Occipital lobe (tissue), 3 donors: ENCODE measurements at places on chromosomes 6 and 20. TPM values are rescaled to one million over a fixed set of nuclear protein-coding genes. Genes with fewer than 3 reads are reported as not detected.

GRCh38 chr6:168920289-168920688, 333.4 kb downstream of the THBS2 start:
- no peak for DNase-seq

DNA sequence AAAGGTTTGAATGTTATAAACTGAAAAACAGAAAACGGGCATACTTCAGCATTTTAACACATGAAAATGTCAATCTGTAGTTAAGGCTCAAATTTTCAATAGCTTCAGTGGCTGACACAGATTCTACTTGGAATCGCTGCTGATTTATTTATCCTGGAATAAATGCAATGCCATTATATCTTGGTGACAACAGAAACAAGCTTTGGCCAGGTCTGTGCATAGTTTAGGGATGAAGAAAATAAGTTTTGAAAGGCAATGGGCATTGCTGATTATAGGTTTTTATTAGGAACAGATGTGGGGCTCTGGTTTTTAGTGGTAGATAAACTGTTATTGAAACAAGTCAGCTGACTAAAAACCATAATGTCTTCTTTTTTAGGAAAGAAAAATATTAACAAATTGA, 96.8 kb upstream of the SOX4 start:
- no peak for DNase-seq

DNA sequence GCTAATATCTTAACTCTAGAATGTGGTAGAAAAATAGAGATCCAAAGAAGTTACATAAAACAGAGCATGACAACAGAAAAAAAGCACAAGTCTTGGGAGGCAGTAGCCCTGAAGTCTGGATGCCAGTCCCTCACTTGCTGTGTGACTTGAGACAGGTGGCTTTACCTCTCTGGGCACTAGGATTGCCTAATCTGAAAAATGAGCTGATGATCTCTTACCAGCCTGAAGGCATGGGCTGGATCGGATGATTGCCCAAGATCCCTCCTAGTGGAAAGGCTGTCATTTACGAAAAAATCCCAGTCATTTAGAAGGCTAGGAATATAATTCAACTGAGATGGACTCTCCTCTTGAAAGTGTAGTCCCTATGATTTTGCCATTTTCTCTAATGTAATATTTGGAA, 10.9 kb upstream of the GCM1 start:
- DNase-seq, result no peak

DNA sequence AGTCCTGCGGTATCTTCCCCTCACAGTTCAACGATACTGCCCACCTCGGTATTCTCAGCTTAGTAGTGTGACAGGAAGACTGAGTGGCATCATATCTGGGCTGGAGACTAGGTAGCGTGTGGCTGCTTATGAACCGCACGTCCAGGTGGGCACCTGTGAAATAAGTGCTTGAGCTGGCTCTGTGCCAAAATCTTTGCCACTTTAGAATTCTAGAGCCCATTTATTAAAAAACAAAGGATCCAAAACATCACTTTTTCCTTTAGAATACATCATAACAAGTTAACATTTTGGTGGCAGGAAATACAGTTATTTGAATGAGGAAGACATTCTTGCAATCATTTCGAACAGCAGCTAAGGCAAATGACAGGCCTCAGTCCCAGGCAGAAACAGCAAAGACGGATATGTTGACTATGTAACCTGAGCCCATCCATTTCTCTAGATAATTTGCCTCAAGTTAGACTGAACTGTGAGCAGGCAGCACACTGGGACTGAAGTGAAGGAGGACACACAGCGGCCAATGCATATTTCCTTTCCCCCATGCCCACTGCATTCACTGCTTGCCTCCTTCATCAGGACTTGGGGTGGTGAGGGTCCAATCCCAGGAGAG, 136.6 kb downstream of the GMDS start:
- DNase-seq, result no peak

Gene NKX2-2
- 0.31 TPM for total RNA-seq

Gene BYSL
- 14.0 TPM for total RNA-seq

DNA sequence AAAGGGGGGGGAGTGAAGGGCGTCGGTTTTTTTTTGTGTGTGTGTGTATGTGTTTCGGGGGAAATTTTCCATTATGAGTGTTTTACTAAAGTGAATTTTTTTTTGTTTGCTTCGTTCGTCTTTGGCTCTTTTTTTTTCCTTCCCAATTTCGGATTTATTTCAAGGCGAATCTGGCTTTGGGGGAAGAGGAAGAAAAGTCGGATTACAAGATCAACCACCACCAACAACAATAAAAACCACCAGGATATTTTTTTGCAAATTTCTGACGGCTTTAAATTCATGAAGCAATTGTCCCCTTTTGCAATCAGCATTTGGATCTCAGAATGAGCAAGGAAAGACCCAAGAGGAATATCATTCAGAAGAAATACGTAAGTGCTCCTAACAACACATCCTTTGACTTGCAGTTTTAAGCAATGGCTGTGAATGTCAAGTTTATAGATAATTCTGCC, 372 bp downstream of the JARID2 start:
- no peak for DNase-seq

DNA sequence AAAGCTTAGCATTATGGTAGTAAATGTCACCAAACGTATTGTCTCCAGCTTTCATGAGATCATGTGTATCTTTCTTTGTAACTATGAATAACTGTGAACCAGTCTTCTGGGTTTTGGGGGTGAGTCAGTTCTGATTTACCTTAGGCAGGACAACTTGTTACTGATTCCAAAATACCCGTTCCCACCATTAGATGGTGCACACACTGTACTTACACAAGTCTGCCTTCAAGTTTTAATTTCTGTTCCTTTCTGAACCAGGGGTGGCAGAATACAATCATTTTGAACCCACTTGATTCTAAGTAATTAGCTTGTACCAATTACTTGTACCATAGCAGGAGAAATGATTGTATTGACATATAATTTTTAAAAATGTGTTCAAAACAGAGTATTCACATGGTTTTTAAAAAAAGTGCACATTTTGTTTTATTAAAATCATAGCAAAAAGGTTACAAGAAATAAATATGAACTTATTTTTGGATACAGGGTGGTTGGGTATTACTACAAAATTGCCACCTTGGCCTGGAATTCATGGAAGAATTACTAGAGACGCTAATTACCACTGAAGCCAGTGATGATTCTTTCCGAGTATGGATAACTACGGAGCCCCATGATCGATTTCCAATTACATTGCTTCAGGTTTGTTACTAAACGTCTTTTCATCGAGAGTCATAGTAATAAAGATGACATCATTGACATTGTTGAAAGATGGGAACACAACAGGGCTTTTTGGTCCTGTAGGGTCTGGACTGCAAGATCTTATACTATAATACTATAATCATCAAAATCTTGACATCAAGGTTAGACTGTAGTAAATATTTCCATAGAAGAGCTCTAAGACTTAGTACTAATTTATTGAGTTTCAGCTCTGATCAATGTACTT, 75.2 kb upstream of the GLP1R start:
- no peak for DNase-seq

Gene BPI
- total RNA-seq, result not detected

GRCh38 chr6:95117236-95117635, 460.1 kb upstream of the MANEA start:
- DNase-seq, result no peak

Gene OPN5
- total RNA-seq, result not detected

DNA sequence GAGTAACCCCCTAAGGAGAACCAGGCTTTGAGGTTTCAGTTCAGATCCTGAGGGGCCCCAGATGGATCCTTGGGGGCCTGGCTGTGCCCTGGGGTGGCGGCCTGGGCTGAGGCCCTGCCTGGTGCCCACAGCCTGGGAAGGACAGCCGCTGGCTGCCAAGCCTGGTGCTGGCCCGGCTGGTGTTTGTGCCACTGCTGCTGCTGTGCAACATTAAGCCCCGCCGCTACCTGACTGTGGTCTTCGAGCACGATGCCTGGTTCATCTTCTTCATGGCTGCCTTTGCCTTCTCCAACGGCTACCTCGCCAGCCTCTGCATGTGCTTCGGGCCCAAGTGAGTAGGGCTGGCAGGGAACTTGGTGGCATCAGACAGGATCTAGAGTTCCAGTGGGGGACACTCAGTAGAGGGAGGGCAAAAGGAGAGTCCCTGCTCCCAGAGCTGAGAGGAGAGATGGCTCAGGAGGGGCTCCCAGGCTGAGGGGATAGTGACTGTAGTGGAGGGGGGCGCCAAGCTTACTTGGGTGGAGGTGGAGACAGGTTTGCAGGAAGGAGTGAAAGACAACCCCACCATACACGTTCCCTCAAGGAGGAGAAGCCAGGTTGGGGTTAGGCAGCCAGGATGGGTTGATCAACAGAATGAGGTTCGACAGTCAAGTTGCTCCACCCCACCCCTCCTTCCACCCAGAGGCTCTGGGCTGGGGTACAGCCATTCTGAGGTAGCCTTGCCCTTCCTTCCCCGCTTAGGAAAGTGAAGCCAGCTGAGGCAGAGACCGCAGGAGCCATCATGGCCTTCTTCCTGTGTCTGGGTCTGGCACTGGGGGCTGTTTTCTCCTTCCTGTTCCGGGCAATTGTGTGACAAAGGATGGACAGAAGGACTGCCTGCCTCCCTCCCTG, 9.5 kb downstream of the SLC29A1 start:
- DNase-seq, result no peak

Gene CGA
- not detected for total RNA-seq

- no peak for DNase-seq
These were observed 82.2 kb downstream of the COL19A1 start for GRCh38 chr6:69948479-69949114.

DNA sequence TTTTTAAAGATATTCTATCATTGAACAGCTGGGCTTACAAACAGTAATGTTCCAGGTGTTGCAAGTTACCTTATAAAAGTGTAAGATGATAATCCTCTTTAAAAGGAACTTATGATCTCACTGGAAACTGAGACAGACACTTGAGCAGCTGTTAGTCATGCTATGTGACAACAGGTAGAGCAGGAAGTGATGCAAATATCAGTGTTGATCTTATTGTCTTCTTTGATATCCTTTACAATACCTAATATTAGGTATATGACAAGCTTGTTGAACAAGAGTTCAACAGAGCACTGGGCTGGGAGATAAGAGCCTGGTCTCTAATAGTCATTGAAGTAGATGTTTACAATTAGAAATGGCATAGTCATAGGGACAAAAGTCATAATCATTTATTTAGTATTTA, 150.0 kb downstream of the UBE3D start:
- DNase-seq, result no peak

DNA sequence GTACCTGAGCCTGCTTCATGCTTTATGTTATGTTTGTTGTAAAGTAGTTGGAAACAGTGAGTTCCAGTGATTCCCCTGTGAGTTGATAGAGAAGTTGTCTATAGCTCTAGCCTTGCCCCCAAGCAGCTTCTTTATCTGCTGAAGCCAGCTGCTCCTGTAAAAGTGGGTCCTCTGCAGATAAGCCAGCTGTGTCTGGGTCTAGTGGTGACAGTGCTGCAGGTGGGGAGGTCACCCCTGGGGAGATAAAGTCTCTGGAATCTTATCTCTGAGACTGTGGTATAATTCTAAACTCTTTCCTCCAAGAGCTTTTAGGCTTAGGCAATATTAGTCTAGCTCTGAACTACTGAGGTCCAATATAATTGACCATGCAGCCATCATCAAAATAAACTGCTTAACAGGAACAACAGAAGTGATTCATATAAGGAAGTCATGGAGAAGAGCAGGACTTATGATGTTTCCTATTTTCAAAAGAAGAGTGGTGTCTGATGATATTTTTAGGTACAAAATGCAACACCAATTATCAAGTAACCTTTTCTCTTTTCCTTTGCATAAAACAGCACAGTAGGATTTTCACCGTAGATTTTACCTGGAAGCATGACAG, 44.2 kb upstream of the TMEM217 start:
- DNase-seq, result no peak

GRCh38 chr20:40016392-40016791, 672.6 kb downstream of the MAFB start:
- DNase-seq, result no peak

DNA sequence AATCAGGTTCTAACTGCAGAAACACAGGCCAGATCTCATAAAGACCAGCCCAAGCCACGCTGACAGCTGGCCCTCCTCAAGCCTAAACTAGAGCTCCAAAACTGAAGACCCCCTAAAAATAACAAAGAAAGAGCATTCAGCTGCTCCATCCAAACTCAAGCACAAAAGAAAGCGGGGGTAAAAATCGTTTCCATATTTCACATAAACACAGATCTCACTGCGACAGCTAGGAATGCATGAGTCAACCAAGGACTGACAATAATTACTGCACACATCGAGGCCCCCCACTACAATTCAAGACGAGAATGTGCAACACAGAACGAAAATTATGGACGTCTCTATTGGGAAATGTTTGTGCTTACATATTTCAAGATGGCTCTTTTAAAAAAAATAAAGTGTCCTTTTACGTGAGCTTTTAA, 31.1 kb downstream of the CNKSR3 start:
- no peak for DNase-seq

DNA sequence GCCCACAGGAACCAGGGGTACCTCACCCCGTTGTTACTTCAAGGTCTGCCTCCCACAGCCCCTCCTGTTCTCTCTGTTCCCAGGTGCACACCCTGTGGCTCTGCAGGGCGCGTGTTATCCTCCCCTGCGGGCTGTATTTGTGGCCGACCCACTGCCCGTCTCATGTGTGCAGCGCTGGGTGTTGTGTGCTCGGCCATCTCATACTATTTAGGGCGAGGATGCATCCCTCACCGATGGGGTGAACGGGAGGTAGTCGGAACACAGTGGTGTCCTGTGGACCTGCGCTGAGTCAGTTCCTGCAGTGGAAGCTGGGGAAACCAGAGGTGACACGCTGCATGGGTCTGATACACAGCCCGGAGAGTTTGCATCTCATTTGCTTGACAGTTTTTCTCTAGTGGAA, 94.5 kb upstream of the SULF2 start:
- DNase-seq, result no peak

- DNase-seq, result no peak
These were observed 2.2 kb downstream of the KCNG1 start for GRCh38 chr20:51020657-51021056.

GRCh38 chr6:80792151-80792550, 685.7 kb downstream of the BCKDHB start:
- no peak for DNase-seq

DNA sequence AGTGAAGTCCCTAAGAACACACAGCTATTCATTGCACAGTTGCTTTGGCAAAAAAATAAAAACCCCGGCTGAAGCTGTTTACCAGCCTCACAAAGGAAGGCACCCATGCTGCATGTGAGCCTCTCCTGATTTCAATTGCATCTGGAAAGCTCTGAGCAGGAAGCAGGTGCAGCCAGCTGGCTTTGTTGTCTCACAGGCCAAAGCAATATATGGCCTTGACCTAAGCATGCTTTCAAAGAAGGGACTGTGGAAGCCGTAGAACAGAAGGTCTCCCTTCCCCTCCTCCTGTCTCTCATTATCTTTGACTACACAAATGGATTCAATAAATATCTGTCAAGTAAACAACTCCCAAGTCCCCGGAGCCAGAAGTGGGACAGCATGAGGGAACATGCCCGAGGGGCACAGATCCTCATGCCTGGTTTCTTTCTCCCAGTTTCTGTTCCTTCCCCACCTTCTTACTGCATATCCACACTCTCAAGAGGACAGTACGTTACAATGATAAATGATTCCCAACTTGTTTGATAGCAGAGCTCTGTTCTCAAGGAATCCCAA, 57.2 kb upstream of the PCSK2 start:
- no peak for DNase-seq

Gene FABP7
- 1,309 TPM for total RNA-seq
